Stimulated activated CD8-positive, alpha-beta memory T cell treated with anti-CD3 and anti-CD28 coated beads, Interleukin-7, amount 100 ng/mL, for 48 hours (primary cell): ENCODE measurements at places on chromosomes 1 and 21.
A peak's percentile ranks its signal among the peaks of the same experiment; 100 is the strongest.

GRCh38 chr1:208326033-208326432 lies 81.8 kb upstream of the PLXNA2 start:
- no peak for DNase-seq

- DNase-seq = no peak
These were observed 21.2 kb downstream of the B3GALNT2 start for GRCh38 chr1:235483090-235483489.

- DNase-seq = no peak
These were observed 2.1 kb downstream of the C1orf21 start for GRCh38 chr1:184388971-184389370.

DNA sequence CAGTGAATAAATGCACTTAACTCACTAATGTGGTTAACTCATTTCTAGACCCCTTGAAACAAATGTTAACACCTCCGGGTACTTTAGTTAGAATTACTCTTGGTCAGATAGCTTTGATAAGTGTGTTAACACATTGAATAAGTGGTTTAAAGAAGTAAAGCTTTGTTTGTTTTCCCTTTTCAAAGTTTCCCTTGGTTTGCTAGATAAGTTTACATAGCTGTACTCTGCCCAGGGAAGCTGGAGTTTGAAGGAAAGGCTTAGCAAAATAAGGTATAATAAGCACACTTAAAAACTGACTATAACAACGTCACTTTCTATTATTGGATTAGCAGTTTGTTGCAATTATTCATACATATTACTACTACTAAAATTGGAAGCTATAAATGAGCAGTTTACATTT lies 1233.9 kb upstream of the ADGRL2 start:
- DNase-seq = no peak

- DNase-seq = no peak
These were observed 13.7 kb upstream of the ARTN start for GRCh38 chr1:43919906-43920305.

- DNase-seq = no peak
These were observed 1.1 kb downstream of the TMCO4 start for GRCh38 chr1:19798486-19799229.

- no peak for DNase-seq
These were observed 170.3 kb upstream of the TMEM51 start for GRCh38 chr1:14983277-14983676.

DNA sequence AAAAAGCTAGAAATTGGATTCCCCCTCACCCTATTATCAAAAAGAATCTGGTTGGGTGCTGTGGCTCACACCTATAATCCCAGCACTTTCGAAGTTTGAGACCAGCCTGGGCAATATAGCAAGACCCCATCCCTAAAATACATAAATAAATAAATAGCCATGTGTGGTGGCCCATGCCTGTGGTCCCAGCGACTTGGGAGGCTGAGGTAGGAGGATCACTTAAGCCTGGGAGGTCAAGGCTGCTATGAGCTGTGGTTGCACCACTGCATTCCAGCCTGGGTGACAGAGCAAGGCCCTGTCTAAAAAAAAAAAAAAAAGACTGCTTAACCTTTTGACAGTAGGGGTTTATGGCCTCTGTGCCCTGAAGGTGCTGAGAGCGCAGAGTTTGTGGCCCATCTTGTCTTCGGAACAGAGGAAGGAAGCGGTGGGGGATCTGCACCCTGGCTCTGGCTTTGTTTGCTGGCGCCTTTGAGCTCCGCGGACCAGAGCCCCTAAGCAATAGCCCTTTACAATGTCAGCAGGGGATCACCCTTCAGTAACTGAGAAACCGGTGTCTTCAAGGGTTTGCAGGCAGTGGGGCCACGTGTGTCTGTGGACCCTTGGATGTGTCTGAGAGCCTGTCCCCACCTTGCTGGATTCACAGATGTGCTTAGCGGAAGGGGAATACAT lies 22.1 kb downstream of the SLC2A7 start:
- no peak for DNase-seq

GRCh38 chr1:16151196-16151994 lies 4.5 kb downstream of the EPHA2 start:
- DNase-seq = no peak

DNA sequence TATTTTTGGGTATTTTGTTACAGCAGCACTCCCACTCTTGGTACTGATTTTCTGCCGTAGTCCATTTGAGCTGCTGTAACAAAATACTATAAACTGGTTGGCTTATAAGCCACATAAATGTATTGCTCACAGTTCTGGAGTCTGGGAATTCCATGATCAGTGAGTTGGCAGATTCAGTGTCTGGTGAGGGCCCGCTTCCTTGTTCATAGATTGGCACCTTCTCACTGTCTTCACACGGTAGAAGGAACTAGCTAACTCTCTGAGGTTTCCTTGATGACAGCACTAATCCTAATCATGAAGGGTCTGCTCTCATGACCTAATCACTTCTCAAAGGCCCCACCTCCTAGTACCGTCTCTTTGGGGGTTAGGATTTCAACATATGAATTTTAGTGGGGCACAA lies 85.2 kb downstream of the HHAT start:
- DNase-seq = no peak

- no peak for DNase-seq
These were observed 2.6 kb upstream of the TDRD10 start for GRCh38 chr1:154499446-154499845.

GRCh38 chr21:37618081-37618480 lies 251.5 kb downstream of the DYRK1A start:
- no peak for DNase-seq

DNA sequence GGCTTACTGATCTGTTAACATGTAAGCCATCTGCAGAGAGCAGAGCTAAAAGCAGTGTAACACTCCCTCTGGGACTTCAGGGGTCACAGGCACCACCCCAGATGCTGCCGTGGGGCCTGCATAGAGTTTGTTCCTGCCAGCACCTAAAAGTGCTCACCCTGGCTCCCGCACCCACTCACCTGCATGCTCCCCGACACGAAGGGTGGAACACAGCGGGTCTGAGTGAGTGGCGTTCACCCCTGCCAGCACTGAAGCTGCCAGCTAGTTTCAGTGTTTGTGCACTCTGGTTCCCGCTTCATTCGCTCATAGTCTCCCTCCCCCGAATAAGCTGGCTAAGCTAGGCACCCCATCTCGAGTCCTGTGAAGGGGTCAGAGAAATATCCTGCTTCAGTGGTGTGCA lies 1681.0 kb downstream of the NCAM2 start:
- DNase-seq = no peak

DNA sequence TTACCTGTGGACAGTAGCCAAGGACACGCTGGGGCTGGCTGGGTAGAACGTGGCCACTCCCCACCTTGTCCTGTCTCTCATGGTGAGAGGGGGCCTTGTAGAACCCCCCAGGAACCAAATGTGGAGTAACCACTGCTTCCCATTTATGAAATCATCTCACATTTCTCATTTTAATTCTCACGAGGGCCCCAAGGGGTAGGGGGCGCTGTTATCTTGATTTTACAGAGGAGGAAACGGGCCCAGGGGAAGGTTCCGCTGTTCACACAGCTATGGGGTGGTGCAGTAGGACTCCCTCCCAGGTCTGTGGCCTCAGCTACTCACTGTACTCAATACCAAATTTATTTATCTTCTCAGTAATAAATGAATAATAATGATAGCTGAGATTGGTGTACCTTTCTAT lies 5.5 kb downstream of the SMPDL3B start:
- peak; percentile 65 for DNase-seq

- no peak for DNase-seq
These were observed 3.1 kb downstream of the MORN1 start for GRCh38 chr1:2388004-2388913.

DNA sequence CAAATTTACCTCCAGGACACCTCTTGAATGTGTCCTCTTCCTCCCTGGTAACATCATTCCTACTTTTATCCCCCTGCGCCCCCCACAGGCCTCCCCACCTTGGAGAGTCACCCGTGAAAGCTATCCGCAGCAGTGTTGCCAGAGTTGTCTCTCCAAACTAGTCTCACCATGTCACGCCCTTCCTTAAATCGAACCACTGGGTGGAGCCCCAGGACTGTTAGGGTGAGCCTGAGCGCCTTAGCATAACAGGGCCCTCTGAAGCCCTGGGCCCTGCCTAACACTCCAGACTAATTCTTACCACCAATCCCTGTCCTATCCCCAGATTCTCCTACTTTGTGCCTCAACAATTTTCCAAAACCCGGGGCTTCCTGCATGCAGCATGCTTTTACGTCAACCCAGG lies 35.0 kb downstream of the HSD3B2 start:
- DNase-seq = no peak

- DNase-seq = no peak
These were observed 204.2 kb upstream of the RRP15 start for GRCh38 chr1:218080863-218081262.

DNA sequence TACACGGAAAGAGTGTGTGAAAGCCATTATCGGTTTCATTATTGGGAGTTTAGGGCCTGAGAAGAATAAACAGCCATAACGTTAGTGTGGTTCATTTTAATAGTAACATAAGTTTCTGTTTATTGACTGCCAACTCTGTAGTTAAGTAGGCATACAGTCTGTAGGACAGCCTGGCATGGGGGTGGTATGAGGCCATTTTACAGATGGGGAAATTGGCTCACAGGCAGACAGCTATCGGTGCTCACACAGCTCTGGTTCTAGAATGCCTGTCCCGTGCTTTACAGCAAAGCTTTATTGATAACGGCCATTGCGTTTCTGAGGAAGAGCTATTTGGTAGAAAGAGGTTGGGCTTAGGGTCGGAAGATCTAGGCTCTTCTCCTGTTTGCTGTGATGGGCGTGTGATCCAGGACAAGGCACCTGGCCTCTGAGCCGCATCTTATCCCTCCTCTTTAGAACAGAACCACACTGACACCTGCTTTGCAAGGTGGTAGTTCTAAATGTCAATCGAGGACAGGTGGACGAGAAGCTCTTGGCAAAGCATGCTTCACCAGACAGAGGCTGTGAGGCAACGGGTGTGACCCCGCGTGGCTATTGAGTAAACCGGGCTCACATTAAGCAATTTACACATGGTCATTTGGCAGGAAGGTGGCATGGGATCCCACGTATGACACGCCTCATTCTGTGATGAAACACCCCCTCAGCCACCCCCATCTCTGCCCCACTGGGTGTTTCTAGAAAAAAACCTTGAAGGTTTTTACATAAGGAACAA lies 14.9 kb downstream of the ETS2 start:
- no peak for DNase-seq

DNA sequence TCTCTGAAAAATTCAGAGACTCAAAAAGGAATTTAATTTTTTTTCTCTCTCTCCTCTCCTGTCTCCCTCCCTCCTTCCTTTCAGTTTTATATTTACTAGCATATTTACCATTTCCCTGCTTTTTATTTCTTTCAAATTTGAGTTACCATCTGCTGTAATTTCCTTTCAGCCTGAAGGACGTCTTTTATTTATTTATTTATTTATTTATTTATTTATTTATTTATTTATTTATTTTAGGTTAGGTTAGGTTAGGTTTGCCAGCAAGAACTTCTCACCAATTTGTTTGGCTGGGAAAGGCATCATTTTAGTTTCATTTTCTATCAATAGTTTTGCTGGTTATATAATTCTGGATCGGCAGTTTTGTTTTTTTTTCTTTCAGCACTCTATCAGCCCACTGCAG lies 231.7 kb upstream of the ZRANB2 start:
- no peak for DNase-seq
